Heart left ventricle (tissue), 16 donors: ENCODE measurements at places on chromosomes 7 and 10. TPM values are rescaled to one million over a fixed set of nuclear protein-coding genes. Genes with fewer than 3 reads are reported as not detected.

Gene FAM200A
- 6.4 TPM for total RNA-seq

Gene NPC1L1
- 0.25 TPM for total RNA-seq

Gene RALA
- 30.7 TPM for total RNA-seq

Gene TMEM196
- not detected for total RNA-seq

Gene PTF1A
- not detected for total RNA-seq

Gene MEST
- 1.4 TPM for total RNA-seq
